ENCODE measurements at places on chromosomes 3 and 15.

DNA sequence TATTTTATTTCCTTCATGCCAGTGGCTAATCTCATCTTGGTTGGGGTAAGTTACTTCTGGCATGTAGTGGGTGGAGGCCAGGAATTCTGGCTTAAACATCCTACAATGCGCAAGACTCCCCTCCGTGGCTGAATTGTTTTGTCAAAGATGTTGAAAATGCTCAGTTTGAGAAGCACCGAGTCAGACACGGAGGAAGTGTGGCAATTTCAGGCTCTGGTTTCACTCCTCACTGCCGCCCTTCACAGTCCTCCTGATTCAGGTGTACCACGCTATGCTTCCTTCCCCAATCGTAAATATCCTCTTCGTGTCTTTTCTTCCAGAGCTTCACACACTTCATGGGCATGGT, 150.7 kb downstream of the OPA1 start:
- DNase-seq, result peak; percentile 5

DNA sequence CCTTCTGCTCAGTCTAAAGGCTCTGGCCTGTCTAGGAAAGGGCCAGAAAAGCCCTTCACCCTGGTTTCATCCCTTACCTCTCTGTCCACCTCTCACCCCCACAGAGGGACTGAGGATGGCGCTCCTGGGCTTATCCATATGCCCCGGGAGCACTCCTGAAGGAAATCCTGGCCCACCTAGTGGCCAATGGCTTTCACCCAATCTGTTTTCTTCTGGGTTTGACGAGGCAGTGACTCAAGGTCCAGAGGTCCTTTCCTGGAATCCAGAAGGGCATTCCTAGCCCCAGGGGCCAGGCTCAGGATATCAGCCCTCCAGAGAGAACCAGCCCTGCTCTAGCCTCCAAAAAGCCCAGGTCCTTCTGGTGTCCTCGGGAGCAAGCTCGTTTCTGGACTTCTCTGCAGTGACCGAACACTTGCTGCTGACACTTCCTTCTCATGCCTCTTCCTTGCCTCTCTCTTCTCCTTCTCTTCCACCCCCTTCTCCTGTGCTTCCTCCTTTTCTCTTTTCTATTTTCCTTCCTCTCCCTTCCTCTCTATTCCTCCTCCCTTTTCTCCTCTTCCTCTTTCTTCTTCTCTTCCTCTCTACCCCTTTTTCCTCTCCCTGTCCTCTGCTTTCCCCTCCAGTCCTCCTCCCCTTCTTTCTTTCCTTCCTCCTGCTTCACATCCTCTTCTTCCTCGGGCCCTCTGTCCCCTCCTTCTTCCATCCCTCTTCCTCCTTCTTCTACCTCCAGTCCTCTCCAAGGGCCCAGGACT, 59.6 kb downstream of the RHCG start:
- no peak for DNase-seq

DNA sequence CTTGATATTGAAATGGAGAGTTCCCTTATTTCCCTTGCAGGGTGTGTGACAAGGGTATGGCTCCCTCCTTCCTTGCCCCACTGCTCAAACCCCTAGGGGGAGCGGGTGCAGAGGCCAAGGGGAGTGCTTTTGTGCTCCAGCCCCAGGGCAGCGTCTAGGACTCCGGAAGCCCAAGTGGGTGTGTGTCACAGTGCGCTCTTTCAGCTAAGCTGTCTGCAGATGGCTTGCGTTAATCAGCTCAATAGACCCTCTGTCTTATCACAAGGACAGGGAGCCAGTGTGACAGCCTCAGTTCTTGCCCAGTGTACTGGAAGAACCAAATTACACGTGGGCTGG, 523.6 kb upstream of the LMCD1 start:
- no peak for DNase-seq

DNA sequence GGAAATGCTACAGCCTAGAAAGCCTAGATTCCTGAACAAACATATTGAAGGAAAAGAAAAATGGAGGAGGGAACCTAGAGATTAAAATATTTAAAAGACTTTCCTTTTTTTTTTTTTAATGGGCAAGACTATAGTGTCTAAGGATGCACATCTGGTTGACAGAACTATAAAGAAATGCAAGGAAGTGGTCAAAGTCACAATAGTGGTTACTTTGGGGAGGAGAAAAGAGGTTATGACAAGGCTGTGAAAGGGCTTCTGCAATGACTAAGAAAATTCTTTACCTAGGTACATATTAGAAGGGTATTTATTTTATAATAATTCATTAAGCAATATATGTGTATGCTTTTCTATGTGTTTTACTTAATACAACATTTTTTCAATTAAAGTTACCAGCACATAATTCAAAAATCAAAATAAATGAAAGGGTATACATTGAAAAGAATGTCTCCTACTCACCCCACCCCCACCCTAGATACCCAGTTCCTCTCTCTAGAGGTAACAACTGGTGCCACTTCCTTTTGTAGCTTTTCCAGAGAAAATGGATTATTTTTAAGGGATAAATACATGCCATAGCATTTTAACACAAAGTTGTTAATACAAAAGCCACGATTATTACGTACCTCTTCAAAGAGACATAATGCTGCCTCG, 70.1 kb downstream of the HERC1 start:
- DNase-seq, result peak; percentile 59

GRCh38 chr15:50687302-50687902, 805 bp upstream of the TRPM7 start:
- no peak for DNase-seq

GRCh38 chr3:194450341-194450740, 36.5 kb downstream of the ATP13A3 start:
- DNase-seq, result no peak

- DNase-seq, result peak; percentile 73
Measured at GRCh38 chr3:69671082-69671952, 67.9 kb upstream of the MITF start.

Data from KBM-7 (cell line).